Hematopoietic multipotent progenitor cell (in vitro differentiated cells): ENCODE measurements at places on chromosomes 7 and 10.
A peak's percentile ranks its signal among the peaks of the same experiment; 100 is the strongest.

DNA sequence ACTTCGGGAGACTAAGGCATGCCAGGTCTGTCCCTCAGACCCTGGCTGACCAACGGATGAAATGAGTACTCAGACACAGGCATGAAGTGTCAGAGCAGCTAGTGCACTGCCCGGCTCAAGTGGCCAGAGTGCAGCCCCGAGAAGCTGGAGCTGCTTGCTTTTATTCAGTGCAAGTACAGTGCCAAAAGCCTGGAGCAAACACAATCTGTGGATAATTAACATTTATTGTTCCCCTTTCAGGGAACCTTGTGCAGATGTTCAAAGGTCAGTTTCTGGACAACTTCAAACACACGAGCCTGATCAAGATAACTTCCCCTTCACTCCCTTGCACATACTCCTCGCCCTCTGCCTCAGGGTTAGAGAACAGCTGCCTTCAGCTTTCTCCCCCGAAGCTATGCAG, 7.9 kb upstream of the ATE1 start:
- DNase-seq = no peak

GRCh38 chr7:1028044-1028770, 16.1 kb upstream of the GPR146 start:
- DNase-seq = peak; percentile 75

GRCh38 chr7:7766671-7767070, 48.3 kb upstream of the RPA3 start:
- no peak for DNase-seq

DNA sequence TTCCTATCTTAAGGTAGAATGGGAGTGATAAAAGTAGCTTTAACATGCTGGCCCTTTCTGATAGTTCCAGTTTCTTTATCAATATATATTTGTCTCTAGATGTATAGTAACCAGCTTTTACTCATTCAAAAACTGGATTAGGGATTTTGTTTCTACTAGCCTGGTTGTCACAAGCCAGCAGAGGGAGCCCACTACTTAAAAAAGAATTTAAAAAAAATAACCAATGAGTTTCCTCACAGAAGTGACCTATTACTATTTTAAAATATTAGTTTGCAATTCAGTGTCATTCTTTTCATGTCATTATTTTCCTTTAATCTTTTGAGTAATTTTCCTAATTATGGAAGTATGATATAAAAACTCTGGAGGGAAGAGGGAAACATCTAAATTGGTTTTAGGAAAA, 142.1 kb downstream of the PHTF2 start:
- DNase-seq = peak; percentile 22

DNA sequence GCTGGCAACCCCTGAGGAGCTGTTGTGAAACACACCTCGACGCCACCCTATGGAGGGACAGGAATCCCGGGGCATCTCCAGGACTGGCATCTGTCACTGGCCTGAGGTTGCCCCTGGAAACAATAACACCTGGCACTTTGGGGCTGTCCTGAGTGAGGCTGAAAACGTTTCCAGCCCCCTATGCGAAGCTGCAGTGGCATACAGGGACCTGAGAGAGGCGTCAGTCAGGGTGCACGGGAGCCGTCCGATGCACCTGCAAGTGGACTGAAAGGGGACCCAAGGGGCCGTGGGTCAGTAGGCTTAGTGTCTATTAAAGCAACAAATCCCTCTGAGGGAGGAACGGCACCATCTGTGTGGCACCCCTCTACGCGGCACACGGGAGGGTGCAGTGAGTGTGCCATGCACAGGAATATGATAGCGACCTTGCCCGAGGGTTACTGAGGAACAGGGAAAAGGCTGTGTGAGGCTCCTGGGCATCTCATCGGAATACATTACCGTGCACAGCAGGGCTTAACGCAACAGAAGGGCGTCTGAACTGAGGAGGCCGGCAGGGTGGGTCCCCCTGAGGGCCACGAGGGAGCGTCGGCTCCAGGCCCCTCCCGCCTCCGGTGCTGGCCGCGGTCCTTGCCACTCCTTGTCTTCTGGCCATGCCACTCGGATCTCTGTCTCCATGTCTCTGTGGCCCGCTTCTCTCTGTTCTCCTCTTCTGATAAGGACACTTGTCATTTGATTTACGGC, 50.4 kb downstream of the FOXL3 start:
- DNase-seq = no peak

- no peak for DNase-seq
These were observed 45.1 kb upstream of the INHBA start for GRCh38 chr7:41747961-41748360.

DNA sequence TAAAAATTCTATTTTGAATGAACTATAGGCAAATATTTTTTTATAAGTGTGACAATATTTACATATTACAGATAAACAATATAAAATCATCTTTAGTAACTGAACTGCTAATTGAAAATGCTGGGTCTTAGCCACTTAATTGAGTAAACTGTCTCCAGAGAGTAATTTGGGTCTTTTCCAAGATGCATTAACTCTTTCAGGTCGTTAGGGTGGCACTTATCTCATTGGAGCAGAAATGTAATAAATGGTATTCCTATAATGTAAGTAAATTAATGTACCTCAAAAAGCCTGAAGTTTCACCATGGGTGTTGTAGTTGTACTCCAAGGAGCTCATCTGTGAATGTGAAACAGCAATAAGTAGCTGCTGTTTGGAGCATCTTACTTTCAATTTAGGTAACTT, 208.5 kb downstream of the EXOC4 start:
- DNase-seq = no peak

- DNase-seq = no peak
These were observed 57.3 kb downstream of the NRP1 start for GRCh38 chr10:33277135-33277536.

GRCh38 chr10:121994429-121994941, 5.5 kb downstream of the TACC2 start:
- DNase-seq = no peak

GRCh38 chr7:157499835-157500153, 163.0 kb downstream of the DNAJB6 start:
- DNase-seq = no peak
